ENCODE measurements at places on chromosomes 6 and 20.

DNA sequence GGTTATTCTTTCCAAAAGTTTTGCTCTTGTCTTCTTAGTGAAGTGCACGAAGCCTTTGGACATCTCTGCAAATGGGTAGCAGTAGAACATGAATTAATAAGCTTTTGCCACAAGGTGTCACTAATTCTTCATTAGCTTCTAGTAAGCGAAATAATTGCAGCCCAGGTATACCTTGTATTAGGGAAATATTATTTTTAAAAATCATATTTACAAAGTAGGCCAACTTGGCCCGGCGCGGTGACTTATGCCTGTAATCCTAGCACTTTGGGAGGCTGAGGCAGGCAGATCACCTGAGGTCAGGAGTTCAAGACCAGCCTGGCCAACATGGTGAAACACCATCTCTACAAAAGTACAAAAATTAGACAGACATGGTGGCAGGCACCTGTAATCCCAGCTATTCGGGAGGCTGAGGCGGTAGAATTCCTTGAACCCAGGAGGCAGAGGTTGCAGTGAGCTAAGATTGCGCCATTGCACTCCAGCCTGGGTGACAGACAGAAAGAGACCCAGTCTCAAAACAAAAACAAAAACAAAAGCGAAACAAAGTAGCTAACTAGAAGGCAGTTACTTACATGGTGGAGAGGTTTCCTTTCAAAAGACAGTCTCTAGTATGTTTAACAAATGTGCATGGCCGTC lies 8.8 kb upstream of the RSPH3 start:
- no peak for DNase-seq

GRCh38 chr20:62655282-62656196 lies 13.2 kb downstream of the SLCO4A1 start:
- no peak for DNase-seq

GRCh38 chr6:106963544-106963943 lies 11.0 kb downstream of the CD24 start:
- no peak for DNase-seq

DNA sequence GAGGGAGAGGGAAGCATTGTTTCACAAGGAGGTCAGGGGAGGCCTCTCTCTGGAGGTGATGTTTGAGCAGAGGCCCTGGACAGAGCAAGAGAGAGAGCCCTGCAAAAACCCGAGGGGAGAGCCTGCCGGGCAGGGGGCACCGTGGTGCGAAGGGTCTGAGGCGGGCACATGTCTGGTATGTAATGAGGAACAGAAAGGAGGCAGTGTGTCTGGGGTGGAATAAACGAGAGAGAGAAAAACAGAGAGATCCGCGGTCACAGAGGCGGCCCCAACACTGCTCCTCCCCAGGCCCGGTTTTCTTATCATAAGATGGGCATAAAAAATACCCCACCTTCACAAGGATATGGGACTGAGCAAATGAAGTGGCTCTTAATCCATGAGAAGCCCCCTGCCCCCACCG lies 119.2 kb downstream of the PREX1 start:
- no peak for DNase-seq

DNA sequence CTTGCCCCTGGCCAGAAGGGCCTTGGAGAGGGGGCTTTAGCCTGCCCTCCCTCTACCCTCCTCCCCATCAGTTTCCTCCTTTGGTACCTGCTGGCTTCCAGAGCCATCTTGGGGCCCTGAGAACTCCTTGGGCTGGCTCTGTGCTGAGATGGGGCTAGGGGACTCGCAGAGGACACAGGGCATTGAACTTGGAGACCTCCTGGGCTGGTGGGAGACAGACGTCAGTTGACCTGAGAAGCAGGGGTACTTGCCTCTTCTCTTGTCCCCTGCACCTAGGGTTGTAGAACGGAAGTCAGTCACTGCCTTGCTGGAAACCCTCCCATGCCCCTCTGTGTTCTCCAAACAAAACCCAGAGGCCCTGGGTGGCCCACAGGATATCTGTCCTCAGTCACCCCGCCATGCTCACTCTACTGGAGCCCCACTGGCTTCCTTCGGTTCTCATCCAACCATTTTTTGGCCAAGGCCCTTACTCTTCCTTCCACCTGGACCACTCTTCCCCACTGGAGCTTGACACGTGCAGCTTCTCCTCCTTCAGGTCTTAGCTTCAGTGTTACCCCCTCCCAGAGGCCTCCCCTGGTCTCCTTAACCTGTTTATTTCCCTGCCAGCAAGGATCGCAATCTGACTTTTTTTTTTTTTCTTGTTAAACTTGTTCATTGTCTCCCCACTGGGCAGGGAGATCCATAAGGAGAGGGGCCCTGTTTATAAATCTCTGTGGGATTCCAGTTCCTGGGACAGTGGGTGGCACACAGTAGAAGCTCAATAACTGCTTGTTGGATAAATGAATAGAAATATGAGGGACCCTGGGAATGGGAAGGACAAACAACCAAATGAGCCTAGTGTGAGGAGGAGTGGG lies 971 bp downstream of the RBCK1 start:
- DNase-seq: peak; percentile 19
